ENCODE measurements at places on chromosomes 7 and 10.

DNA sequence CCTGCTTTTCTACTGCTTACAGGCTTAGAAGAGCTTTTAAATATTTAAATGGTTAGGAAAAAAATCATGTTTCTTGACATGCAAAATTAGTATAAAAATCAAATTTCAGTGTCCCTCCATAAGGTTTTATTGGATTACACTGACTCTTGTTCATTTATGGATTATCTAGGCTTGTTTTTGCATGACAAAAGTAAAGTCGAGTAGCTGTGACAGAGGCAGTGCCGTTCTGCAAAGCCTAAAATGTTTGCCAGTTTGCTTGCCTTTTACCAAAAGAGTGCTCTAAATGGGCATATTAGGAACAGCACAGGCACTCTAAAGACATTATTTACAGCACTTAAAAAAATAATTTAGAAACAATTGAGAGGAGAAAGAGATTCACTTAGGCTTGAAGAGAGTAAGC is 139.6 kb downstream of the TSPAN12 start:
- DNase-seq, result no peak

DNA sequence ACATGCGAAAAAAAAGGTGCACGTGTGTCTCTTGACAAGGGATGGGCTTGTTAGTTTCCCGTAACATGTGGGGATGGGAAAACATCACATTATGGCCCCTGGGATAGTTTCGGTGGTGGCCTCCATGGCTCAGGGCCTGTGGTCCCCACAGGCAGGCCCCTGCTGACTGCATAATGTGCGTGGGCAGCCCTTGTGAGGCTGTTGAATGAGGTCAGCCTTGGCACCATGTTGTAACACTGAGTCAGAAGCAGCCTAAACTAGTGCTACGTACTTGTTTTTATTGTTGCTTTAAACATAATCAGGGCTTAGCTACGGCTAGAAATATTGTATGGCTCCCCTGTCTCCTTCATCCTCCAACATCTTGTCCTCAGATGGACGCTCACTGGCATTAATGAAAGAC is 80.6 kb downstream of the BEND7 start:
- no peak for DNase-seq

- peak; percentile 70 for DNase-seq
These were observed 26.6 kb upstream of the DDC start for GRCh38 chr7:50591480-50592438.

- DNase-seq, result no peak
These were observed 29.6 kb upstream of the VSIR start for GRCh38 chr10:71802715-71803488.

DNA sequence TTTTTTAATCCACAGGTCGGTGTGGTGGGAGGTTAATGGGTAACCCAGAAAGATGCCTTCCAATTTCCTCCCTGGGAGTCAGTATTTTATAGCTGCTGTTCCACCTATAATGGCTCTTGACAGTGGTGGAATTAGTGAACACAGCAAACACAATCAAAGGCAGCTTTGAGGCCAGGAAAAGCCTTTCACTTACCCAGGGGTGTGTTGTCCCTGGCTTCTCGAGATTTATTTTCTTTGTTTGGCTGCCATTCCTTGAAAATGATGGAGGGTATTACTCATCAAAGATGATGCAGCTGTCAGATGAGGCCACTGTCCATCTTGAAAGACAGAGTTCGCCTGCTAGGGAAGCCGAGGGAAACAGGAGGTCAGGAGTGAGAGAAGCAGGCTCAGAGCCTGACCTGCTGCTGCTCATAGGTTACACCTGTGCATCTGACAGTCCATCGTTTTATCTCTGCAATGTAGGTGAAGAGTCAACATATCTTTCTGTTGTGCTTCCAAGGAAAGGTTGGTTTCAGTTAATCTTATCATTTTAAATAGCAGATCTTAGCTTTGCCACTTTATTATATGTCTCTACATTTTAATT is 221.6 kb downstream of the XPNPEP1 start:
- DNase-seq, result no peak

GRCh38 chr7:133207687-133208086 is 45.2 kb upstream of the EXOC4 start:
- DNase-seq, result no peak

All from Caki2 (cell line).